ENCODE measurements at places on chromosomes 3 and 15.
A peak's percentile ranks its signal among the peaks of the same experiment; 100 is the strongest.

GRCh38 chr3:3589715-3590130, 209.5 kb upstream of the LRRN1 start:
- DNase-seq: no peak

- DNase-seq: no peak
Measured at GRCh38 chr15:78315686-78316282, 16.4 kb upstream of the SKIC8 start.

DNA sequence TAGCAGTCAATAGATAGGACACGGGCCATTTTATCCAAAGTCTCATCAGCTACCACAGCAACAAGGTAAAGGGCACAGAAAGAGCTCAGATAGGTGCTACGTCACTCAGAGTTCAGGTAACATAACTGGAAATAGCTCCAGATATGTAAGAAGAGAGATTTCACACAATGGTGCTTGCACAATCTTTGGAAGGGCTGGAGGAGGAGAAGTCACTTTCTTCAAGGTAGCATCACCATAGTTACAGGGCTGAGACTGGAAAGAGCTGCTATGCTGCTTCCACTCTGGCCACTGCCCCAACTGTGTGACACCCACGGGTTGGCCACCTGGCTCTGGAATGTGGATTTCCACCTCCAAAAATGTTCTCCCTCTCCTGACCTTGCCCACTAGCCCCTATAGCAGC, 448.8 kb upstream of the THBS1 start:
- DNase-seq: no peak

DNA sequence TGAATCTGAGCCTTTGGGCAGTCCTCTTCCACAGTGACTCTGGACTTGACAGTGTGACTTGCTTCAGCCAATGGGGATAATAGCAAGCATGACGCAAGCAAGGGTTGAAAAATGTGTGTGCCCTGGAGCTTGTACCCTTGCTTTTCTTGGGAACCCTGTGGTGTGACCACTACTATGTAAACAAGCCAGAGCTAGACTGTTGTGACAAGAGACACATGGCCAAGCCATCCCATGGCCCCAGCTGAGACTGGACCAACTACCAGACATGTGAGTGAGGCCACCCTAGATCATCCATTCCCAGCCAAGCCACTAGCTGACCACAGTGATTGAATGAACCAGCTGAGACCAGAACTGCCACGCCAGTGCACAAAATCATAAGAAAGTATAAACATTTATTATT, 11.8 kb downstream of the MYO1E start:
- DNase-seq: no peak

DNA sequence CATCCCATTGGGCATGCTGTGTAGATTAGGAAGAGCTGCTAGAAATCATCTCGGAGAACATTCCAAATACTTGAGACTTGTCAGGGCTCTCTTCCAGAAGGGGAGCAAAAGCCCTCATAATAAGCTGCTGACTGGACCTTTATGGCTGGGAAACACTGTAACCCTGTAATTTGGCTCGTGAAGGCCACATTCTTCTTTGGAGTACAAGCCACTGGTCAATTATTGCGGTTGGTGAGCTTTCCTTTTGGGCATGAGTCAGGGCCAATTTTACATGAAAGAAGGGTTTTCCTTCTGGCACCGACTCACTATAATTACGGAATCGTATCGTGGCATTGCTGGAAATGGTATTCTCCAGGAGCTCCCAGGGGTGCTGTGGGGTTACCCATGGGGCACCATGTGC, 434.5 kb upstream of the RGMA start:
- DNase-seq: no peak

DNA sequence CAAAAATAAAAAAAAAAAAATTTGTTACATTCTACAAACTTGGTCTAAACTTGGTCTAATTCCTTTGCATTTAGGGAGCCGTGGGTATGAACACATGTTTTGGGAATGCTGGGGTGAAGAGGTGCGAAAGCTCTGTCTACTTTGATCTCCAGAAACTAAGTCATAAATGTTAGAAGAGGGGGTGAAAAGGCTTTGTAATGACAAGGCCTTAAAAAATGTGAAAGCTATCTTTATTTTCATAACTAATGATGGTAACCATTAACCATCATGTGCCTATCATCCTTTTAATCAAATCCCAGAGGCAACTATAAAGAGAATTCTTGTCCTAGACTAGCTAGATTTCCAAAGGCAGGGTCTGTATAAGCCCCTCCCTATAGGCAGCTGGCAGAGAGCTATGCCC, 60.9 kb downstream of the PRICKLE2 start:
- no peak for DNase-seq

DNA sequence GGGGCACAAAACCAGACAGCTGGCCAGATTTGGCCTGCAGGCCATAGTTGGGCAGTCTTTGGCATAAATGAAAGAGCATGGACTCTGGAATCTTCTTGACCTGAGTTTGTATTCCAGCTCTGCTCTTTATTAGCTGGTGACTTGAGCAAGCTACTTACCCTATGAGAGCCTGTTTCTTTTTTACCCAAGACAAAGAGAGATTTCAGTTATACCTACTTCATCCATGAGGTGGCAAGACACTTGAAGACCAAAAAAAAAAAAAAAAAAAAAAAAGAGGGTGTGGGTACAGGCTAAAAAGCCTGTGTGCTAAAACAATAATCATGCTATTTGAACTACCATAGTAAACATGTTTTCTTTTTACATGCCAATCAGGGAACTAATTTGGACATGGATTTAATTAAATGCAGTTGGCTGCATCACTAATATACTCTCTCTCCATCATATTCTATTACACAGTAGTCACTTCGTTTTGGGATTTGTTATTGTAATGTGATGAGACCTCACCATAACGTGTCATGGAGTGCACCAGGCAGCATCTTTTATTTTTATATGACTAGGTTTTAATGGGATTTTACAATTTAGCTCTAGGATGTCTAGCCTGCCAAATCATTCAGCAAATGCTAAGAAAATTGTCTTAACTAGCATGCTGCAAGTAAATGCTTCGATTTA, 109.2 kb upstream of the FHIT start:
- DNase-seq: no peak

- no peak for DNase-seq
Measured at GRCh38 chr3:12999147-13000140, 73.8 kb downstream of the IQSEC1 start.

DNA sequence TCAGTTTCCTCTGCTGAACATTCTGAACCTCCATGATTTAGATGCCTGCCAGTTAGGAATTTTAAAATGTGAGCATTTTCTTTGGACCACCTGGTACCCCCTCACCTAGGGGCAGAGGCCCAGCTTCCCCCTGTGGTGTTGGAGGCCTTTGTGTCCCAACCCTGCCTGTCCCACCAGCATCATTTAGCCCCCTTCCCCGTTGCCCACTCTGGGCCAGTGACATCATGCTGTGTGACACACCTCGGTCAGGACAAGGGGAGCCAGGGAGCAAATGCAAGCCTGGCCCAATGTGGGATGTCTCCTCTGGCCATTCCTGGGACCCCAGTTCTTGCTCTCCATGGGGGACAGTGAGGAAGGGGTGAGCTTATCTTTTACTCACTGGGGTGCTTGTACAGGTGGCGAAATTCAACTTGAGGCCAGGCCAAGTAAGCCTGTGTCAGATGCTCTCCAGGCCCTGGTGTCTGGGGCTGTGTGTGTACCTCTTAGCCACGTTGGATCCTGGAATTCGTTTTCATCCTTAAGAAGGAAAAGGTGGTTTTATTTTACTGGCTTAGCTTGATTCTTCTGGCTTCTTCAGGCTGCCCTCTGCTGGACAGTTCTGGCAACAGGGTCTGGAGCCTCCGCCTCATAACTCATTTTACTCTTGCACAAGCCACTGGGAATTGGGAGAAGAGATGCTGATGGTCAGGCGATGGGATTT, 49.7 kb upstream of the MYZAP start:
- DNase-seq: no peak

DNA sequence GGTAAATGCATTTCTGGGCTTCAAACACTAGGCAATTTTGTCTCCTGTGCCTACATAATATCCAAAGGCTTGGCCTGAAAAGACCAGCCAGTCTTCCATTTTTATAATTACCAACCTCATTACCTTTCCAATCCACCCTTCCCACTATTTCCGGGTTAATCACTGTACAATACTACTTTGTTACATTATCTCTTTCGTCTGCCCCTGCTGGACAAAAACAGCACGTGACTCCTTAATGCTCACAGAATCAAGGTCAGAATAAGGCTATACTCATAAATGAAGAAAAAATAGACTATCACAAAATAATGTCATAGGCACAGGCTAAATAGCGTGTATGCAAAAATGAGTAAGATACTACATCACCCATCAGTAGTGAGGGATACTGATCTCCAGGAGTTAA, 40.1 kb downstream of the ABI3BP start:
- DNase-seq: no peak

- DNase-seq: no peak
Measured at GRCh38 chr15:67761343-67761742, 64.0 kb upstream of the SKOR1 start.

- DNase-seq: no peak
Measured at GRCh38 chr15:42591238-42591934, 16.0 kb downstream of the STARD9 start.

DNA sequence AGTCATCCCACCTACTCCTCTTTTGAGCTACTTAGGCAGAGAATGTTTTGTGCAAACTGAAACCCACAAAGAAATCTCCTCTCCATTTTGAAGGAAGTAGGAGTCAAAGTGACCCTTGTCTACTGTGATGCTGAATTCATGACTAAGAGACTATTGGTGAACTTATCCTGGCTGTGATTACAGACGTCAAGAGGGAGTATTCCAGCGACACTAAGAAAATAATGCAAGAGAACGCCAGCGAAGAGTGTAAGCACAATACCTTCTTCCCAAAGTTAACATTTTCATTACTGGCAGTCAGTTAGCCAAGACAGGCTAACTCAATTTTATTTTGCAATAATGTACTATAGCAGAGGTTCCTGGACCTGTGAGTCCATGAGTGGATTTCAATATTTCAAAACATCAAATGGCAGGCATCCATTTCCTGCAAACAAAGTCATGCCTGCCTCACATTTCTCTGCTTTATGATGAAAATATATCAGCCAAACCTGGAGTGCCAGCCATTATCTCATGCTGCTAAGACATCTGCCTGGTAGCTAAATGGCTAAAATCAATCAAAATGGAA, 59.0 kb downstream of the CTNNB1 start:
- DNase-seq: no peak

DNA sequence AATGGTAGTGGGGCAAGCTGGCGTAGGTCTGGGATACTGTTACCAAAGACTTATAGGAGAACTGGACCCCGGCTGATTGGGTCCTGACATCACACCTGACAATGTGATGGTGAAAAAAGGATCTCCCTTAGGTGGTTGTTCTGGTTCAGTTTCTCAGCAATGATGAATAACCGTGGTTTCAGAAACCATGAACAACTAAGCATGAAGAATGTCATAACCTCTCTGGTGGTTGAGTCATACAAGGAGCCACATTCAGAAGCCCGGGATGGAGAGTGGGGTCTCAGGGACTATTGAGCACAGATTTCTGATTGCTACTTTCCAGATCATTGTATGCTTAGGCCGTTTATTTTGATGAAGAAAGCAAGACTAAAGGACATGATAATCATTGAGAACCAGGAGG, 17.4 kb downstream of the GPR160 start:
- DNase-seq: peak; percentile 81

DNA sequence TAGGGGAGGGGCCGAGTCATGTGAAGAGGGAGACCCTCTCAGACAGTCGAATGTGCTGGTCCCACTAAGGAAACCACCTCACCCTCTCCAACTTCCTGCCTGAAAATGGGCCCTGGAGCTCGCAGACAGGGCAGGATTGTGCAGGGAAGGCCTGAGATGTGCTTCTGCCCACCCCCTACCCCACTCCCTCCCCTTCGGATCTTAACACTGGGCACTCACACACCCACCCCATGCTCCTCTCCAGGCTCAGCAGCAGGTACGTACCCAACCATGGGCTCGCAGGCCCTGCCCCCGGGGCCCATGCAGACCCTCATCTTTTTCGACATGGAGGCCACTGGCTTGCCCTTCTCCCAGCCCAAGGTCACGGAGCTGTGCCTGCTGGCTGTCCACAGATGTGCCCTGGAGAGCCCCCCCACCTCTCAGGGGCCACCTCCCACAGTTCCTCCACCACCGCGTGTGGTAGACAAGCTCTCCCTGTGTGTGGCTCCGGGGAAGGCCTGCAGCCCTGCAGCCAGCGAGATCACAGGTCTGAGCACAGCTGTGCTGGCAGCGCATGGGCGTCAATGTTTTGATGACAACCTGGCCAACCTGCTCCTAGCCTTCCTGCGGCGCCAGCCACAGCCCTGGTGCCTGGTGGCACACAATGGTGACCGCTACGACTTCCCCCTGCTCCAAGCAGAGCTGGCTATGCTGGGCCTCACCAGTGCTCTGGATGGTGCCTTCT, 20.0 kb downstream of the ATRIP start:
- no peak for DNase-seq

- DNase-seq: no peak
Measured at GRCh38 chr3:126659915-126660886, 5.3 kb upstream of the TXNRD3 start.

- DNase-seq: no peak
Measured at GRCh38 chr15:70031713-70032112, 66.0 kb downstream of the TLE3 start.

- DNase-seq: no peak
Measured at GRCh38 chr3:151789853-151790463, 24.0 kb upstream of the AADAC start.

DNA sequence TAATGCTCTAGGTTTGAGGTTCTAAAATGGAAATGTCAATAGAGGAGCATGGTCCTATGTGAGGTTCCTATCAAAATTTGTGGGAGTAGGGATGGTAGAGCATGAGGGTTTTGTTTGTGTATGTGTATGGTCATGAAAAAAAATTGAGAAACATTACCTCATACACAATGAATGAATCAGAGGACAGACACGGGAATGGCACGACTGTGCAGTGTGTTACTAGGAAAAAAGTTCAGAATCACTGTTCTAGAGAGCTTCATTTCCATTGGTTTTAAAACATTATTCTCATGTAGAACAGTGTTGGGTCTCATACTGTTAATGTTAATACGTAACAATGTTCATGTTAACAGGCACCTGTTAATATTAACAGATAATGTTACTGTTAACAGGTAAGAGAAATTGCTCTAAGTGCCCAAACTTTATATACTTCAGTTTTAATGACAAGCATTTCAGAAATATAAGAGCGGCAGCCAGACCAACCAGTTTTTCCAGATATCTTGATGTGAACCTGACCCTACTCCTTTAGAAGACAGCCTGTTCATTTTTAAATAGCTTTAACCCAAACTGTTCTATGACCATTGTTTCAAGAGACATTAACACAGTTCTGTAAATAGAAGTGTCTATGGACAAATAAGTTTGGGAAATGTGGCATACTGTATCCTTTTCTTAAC, 48.0 kb downstream of the SLC15A2 start:
- no peak for DNase-seq
